Anterior cingulate cortex (tissue), 58 donors: ENCODE measurements at places on chromosomes 3 and 15.

DNA sequence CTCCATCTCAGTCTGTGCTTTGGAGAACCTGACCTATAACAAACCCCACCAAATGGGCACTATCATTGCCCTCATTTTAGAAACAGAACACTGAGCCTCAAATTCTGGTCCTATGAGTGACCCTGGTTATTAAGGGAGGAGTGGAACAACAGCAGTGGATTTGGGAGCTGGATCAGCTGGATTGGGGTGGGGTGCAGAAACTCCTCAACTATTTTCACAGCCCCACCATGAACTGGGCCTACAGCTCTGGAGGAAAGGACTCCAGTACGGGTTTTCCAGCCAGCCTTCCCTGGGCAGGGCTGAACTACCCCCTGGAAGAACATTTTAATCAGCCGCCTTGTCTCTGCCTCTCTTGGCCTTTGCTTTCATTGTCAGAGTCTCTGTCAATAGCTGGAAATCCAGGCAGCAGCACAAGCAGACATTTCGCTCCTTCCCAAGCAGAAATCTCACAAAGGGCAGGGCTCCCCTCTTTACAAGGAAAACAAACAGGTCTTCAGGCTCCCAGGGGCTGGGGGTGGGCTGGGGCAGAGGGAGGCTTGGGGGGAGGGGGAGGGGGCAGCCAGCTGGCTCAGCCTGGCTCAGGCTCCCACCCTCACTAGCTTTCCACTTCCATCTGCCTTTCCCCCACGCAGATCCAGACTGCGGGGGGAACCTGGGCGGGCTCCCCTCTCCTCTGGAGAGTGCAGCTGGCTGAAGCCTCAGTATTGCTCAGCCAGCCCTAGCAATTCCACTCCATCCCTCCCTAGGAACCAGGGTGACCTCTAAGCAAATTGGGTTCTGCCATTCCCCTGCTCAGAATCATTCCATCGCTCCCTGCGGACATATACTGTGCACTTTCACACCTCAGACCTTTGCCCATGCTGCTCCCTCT, 13.7 kb upstream of the TLE3 start:
- peak; percentile 78 for DNase-seq

DNA sequence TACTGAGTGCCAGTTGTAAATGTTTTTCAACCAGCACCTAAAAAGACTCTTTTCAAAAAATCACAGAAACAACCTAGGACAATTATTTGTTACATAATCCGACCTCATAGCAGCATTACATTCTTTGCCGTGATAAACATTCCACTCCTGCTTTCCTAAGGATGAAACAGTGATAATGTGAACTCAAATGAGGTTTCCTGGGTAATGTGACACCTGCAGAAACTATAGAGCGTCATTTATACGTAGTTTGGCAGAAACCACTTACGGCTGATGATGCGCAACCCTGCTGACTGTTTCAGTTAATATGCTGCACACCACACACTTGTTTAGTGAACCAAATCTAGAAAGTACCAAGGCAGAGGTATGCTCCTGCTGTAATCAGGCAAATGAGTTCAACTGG, 55.8 kb downstream of the SEMA6D start:
- DNase-seq: no peak

- DNase-seq: no peak
Observed at GRCh38 chr3:187799942-187800641, 54.8 kb upstream of the BCL6 start.

- DNase-seq: no peak
Observed at GRCh38 chr3:56796202-56796601, 5.5 kb downstream of the ARHGEF3 start.

DNA sequence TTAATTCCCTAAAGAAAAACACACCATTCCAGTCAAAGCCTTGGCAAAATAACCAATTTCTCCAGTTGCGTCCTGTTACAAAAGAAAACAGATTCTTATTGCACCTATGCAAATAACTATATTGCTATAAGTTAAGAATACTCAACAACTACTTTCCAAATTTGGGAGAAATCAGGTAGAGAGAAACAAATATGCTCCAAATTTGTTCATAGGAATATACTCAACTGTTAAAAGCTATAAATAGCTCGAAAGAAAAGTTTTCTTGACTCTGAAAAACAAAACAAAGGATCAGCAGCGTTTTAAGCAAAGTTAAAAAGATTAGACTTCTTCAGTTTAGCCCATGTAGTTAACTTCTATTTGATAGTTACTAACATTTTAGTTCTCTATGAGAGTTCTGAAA, 20.1 kb upstream of the SKIL start:
- no peak for DNase-seq

- no peak for DNase-seq
Observed at GRCh38 chr3:130242850-130243569, 102.5 kb upstream of the COL6A5 start.

GRCh38 chr15:89368566-89369223, 34.1 kb upstream of the POLG start:
- no peak for DNase-seq

GRCh38 chr15:98725874-98726273, 77.5 kb downstream of the IGF1R start:
- DNase-seq: no peak

DNA sequence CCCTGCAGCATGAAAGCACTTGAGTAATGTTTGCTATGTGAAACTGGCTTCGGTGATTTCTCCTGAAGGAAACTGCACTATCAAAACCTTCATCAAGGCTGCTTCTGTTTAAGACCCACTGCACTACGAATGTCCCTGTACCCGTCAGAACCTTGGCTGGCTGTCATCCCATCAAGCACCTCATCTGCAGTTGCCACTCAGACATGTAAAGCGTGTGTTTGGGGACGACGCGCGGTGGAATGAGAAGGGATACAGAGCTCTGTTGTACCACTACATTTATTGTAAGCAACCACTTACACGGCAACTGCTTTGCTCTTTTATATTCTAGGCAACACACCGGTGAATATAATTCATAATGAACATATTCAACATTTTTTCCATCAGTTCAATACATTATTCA, 147.6 kb downstream of the TIGIT start:
- no peak for DNase-seq

DNA sequence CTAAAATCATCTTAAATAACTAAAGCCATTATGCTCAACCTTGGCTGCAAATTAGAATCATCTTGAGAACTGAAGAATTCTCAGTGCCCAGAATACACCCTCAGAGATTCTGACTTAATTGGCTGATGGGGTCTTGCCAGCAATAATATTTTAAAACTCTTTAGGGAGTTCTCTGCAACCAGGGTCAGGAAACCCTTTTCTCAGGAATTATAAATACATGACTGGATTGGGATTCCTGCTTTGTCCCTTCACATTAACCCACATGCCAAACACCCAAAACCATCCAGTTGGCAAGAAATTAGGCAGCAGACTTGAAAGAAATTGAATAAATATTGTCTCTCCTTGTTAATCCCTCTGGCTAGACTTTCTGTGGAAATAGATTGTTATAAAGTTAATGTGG, 482.3 kb upstream of the NECTIN3 start:
- DNase-seq: no peak

- no peak for DNase-seq
Observed at GRCh38 chr3:170909129-170909903, 879 bp upstream of the EIF5A2 start.

DNA sequence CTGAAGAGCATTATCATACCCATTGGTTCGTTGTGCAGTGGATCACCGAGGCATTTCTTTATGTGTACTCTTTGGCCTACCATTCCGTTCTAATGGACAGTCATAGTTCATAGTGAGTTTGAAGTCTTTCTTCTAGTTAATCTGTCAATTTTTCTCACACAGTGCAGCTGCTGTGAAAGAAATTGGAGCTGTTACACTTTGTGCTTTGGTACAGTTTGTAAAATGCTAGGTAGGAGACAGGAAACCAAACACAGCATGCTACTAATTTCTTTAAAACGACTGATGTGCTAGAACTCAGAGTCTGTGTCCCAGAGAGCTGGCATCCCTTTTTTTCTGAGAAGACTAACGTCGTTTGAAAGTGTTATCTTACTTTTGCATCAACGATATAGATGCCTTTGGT, 218.9 kb downstream of the CNTN4 start:
- DNase-seq: no peak

GRCh38 chr3:102129760-102130608, 280.7 kb downstream of the NFKBIZ start:
- no peak for DNase-seq

GRCh38 chr3:185558395-185558794, 6.0 kb upstream of the LIPH start:
- no peak for DNase-seq

DNA sequence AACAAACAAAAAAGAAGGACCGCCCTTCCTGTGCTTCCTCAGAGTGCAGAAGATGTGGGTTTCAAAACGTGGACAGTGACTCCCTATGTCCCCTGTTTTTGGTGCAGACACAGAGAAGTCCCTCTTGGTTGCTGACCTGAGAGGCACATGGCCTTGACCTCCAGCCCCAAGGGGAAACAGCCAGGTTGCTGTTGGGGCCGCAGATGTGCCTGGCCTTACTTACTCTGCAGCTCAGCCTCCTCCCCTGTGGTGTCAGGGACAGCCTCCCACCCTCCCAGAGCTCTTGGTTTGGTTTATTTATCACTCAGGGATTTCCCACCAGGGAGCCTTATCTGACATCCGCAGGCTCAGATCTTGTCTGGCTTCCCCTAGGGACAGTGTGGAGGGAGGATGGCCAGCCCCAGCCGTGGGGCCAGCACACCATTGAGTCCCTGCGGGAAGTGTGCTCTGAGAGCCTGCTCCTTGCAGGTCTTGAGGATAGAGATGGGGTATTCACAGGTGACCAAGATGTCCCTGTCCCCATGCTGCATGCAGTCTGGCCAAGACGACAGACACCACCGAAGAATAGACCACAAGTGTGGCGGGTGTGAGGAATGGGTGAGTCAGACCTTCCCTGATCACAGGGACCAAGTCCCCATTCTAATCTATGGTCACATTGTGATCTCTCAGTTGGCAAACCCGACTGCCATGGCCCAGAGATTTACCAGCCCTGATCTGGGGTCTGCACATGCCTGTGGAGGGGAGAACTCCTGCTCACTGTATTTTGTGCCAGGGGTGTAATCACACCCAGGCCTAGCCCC, 134.3 kb upstream of the ABHD17C start:
- DNase-seq: no peak

GRCh38 chr3:129375099-129375498, 53.3 kb downstream of the EFCAB12 start:
- no peak for DNase-seq

GRCh38 chr3:173275740-173276139, 121.8 kb upstream of the NLGN1 start:
- DNase-seq: no peak

DNA sequence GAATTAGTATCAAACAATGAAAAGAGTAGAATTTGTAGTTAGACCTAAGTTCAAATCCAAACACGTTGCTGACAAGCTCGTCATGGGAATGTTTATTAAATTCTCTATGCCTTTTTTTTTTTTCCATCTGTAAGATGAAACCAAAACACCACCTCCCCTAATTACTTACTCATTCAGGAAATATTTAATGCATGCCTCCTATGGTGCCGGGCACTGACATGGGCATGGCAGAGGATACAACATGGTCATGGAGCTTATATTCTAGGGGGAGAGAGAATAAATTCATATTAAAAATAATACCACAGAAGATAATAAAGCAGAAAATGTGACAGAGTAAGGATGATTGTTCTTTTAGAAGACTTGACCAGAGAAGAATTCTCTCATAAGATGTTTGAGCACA, 215.8 kb downstream of the RYR3 start:
- no peak for DNase-seq

DNA sequence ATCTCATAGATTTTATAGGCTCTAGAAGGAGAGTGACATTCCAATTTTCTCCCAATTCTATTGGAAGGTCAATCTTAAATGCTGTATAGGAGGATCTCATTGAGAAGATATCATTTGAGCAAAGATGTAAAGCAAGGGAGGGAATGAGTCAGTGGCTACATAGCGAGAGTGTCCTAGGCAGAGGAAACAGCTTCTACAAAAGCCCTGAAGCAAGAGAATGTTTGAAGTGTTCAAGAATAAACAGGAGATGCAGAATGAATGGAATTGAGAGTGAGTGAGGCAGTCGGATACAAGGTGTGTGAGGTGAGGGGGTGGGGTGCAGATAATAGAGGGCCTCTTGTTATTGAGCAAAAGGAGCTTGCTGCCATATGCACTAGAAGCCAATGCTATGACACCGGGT, 545.9 kb downstream of the IGSF11 start:
- no peak for DNase-seq

DNA sequence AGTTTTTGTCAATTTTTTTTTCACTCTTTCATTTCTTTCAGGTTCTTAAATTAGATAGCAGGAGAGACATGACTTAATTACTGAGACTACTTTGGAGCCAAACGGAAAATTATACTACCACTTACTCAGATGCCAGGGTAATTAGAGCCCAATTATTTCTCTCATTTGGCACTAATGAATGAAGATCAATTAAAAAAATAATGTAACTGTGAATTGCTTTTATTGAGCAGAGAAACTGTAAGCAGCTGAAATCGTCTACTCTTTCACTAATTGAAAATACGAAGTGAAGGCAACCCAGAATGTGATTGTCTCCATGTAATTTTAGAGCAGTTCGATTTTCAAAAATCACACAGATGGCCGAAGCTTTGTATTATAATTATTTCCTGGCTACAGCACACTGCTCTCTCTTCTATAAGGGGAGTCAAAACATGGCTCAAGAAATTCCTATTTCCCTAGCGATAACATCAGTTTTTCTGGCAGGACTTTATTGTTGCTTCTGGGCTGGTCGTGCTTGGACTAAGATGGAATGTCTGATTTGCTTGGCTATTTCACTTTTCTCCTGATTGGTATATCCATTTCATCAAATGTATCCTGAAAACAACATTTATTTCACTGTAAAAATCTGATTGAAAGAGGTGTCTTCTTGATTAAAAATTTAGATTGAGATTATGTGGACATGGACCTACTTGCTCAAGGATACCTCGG, 55.8 kb upstream of the PDZRN3 start:
- no peak for DNase-seq

GRCh38 chr3:123448536-123449101, at the start of gene ADCY5:
ADCY5 (minus strand) TSS chr3:123449090; CDS start chr3:123448545, 545 bp downstream.
- DNase-seq: no peak

DNA sequence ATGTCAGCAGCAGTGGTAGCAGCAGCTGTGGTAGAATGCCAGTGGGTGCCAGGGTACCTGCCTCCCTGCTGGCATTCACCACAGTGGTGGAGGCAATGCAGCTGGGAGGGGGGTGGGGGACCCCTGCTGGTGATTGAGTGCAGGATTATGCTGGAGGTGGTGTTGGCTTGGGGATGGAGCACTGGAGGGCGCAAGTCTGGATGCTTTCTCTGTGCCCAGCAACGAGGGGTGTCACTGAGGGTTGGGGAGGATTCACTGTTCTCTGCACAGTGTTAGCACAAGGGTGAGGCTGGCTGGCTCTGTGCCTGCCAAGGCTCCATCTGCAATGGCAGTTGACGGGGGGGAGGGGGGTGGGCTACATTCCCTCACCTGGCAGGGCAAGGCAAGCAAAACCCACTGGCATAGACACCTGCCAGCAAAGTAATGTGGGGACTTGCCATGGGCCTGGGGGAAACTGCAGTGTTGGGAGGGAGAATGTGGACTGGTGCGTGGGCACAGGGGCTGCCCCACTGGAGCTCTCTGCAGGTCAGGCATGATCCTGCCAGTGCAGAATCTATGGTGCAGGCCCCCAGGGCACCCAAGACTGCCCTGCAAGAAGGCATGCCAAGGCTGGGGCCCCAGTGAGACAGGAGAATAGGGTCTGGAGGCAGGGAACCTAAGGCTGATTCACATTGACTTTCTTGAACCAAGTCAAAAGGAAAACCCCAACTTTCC, 64.3 kb downstream of the MINDY4B start:
- no peak for DNase-seq
